Natural killer cell treated with Interleukin-12 subunit alpha and Interleukin-12 subunit beta and Interleukin-15 and Interleukin-18, amount 100 ng/mL, for 72 hours (primary cell): ENCODE measurements at places on chromosomes 3 and 15. TPM values are rescaled to one million over a fixed set of nuclear protein-coding genes. Genes with fewer than 3 reads are reported as not detected.

DNA sequence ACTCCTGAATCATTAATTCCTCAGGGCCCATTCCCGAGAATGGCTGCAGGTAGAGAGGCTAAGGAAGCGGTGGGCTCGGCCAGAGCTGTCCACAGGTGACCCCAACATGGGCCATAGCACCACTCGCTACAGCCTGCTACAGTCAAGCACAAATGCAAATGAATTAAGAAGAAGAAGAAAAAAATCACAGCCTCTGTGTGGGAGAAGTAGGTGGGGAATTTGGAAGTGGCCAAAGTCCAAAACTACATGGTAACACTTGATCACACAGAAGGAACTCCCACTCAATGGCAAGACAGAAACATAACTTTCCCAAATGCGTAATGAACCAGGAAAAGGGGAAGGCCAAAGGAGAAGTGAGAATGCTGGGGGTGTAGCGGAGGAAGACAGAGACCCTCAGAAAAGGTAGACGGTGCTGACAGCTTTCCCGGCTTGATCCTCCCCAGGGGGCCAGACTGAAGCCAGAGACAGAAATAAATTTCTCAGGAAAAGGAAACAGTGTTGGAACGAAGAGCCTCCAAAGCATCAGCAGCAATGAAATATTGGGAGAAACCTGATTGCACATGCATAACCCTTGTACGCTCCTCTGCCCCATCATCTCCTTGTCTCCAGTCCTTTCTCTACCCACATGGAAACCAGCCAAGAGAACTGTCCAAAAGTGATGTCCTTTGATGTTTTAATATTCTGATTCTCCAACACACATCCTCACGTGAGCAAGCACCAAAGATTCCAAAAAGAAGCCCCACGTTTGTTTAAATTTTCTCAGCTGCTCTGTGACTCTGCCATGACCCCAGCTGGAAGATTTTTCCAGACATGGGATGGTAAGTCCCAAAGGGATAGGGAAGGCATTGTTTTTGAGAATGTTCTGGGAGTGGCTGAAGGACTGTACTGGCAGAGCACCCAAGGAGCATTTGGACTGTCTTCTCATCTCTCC is 107.6 kb downstream of the OXNAD1 start:
- no peak overlapping the region for H3K4me3 ChIP-seq
- H3K36me3 ChIP-seq: peaks cover 34% of the 10 kb centered on the region
- peak overlapping the region; percentile 47 for H3K27ac ChIP-seq

GRCh38 chr3:46662771-46663551 is 30.5 kb downstream of the ALS2CL start:
- no peaks in the 10 kb centered on the region for H3K36me3 ChIP-seq
- no peak for DNase-seq
- no peaks in the 10 kb centered on the region for H3K27me3 ChIP-seq
- no peaks in the 10 kb centered on the region for H3K4me1 ChIP-seq

- no peak for DNase-seq
- H3K27me3 ChIP-seq: peaks cover 35% of the 10 kb centered on the region
- H3K27ac ChIP-seq: no peak overlapping the region
- no peaks in the 10 kb centered on the region for H3K36me3 ChIP-seq
- H3K4me3 ChIP-seq: no peak overlapping the region
Observed at GRCh38 chr3:61563313-61564271, 2.2 kb downstream of the PTPRG start.

GRCh38 chr3:110814170-110815007 is 257.2 kb upstream of the NECTIN3 start:
- no peaks in the 10 kb centered on the region for H3K27me3 ChIP-seq
- no peak for DNase-seq
- no peaks in the 10 kb centered on the region for H3K36me3 ChIP-seq
- peak overlapping the region; percentile 90 for H3K27ac ChIP-seq

GRCh38 chr3:12231431-12231830 is 57.4 kb upstream of the PPARG start:
- peaks cover 19% of the 10 kb centered on the region for H3K27me3 ChIP-seq
- no peak overlapping the region for H3K4me3 ChIP-seq
- H3K27ac ChIP-seq: no peak overlapping the region
- H3K4me1 ChIP-seq: no peaks in the 10 kb centered on the region

DNA sequence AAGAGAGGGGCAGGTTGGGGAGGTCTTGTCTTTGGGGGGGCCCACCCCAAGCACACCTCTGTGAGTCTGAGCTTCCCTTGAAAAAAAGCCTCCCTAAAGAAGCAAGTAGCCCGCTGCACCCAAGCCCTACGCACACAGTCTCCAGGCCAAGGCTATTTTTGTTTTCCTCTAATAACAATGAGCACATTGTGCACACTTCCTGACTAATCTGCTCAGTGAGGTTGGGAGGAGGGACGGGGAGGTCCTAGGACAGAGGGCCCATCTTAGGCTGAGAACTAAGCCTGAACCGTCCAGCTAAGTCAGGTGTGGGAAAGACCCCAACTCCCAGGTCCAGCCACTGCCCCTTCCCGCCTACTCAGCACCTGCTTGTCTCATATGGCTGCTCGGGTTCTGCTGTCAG is 87.2 kb downstream of the HMG20A start:
- DNase-seq: no peak
- H3K27ac ChIP-seq: no peak overlapping the region
- H3K27me3 ChIP-seq: no peaks in the 10 kb centered on the region
- H3K4me3 ChIP-seq: no peak overlapping the region
- H3K4me1 ChIP-seq: peaks cover 20% of the 10 kb centered on the region

DNA sequence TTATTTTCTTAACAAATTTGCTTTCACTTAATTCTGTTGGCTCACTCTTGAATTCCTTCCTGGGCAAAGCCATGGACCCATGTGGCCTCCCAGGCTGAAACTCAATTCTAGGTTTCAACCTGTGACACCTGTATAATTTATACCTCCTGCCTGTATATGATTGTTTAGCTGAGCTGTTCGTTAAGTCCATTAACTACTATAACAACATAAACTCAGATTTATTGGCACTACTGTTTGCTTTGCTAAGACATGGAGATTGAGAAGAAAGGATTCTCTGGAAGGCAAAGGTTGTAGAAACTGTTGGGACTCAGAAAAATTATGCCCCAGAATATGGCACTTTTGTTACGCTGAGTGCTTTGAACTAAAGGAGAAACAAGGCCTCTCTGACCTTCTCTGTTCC is 26.7 kb upstream of the CCDC50 start:
- H3K27ac ChIP-seq: no peak overlapping the region
- H3K4me1 ChIP-seq: no peaks in the 10 kb centered on the region
- no peak for DNase-seq
- H3K27me3 ChIP-seq: no peaks in the 10 kb centered on the region

The CD200 gene
- 0.36 TPM for total RNA-seq
